A549 treated with dexamethasone at 1 μM for 4 hours (cell line): ENCODE measurements at places on chromosomes 16 and 17. TPM values are rescaled to one million over a fixed set of nuclear protein-coding genes. Genes with fewer than 3 reads are reported as not detected.

DHRS7C gene
- total RNA-seq = not detected in 5 replicates

CRYBA1 gene
- not detected in 5 replicates for total RNA-seq

FA2H gene
- 33.9 to 39.3 TPM (median 36.9 TPM) in 5 replicates for total RNA-seq

SDR42E2 gene
- not detected in 5 replicates for total RNA-seq

KRTAP2-1 gene
- not detected in 5 replicates for total RNA-seq

KCNJ2 gene
- total RNA-seq = 0.03 to 0.11 TPM (median 0.06 TPM) in 5 replicates

FNDC8 gene
- total RNA-seq = 0.06 to 0.09 TPM (median 0.07 TPM) in 3 of 5 replicates, not detected in the others

HSPB9 gene
- total RNA-seq = not detected in 5 replicates

PIK3R6 gene
- 0.06 TPM in 1 of 5 replicates, not detected in the others for total RNA-seq

MYL4 gene
- 0.15 to 0.24 TPM (median 0.22 TPM) in 3 of 5 replicates, not detected in the others for total RNA-seq

ATP2A3 gene
- 3.3 to 6.7 TPM (median 5.2 TPM) in 5 replicates for total RNA-seq

ZFP3 gene
- 0.84 to 1.4 TPM (median 1.1 TPM) in 5 replicates for total RNA-seq
